ENCODE measurements at places on chromosomes 11 and 22.

DNA sequence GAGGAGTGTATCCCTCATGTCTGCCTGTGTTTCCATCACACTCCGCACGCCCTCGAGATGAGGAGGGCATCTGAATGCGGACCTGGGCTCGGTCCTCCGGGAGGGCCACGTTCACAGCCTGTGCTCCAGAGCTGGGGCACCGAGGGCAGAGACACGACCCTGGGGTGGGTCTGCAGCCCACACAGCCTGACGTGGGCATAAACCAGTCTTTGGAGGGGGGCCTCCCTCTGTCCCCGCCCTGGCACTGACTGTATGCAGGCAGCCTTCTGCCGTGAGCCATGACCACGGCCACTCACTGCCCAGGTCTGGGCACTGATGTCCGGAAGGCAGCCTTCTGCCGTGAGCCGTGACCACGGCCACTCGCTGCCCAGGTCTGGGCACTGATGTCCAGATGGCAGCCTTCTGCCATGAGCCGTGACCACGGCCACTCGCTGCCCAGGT is 1425.1 kb downstream of the BRD1 start:
- DNase-seq = no peak

GRCh38 chr11:126328938-126329643 is 25.2 kb downstream of the DCPS start:
- no peak for DNase-seq

DNA sequence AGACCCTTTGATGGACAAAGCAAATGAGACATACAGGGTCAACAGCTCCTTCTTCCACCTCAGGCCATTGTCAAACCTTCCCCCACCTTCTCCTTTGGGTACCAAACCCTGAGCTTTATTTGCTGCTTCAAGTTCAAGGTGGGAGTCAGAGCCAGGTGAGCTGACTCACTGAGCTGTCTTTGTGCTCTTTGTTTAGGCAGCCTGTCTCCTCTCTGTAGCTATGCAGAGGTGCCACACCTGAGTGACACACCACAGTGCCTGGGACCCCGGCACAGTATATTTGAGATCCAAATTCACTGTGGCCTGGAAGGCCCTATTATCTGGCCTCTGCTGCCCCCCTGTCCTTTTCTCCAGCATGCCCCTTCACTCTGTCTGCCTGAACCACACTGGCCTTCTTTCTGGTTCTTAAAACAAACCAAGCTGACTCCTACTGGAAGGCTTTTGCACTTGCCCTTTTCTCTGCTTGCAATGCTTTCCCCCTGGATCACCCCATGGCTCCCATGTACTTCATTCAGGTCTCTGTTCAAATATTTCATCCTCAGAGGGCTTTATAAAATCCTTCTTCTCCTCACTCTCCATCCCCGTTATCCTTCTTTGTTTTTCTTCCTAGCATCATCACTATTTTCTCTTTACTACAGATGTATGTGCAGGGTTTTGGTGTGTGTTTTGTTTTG is 16.1 kb downstream of the LMO2 start:
- DNase-seq = no peak

DNA sequence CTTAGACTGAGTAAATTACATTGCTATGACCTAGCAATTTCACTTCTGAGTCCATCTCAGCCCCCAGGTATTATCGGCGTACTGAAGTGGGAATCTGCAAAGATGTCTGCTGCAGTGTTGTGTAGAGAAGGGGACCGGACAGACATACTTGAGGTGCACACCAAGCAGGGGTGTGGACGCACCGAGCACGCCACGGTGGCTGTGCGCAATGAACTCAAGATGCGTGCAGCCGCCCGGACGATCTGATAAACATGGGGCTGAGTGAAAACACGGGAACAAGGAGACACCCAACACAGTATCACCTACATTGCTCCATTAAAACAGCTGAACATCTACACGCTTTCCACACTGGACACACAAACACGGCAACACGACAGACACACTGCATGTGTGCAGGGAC is 454.3 kb downstream of the OPCML start:
- DNase-seq = no peak

DNA sequence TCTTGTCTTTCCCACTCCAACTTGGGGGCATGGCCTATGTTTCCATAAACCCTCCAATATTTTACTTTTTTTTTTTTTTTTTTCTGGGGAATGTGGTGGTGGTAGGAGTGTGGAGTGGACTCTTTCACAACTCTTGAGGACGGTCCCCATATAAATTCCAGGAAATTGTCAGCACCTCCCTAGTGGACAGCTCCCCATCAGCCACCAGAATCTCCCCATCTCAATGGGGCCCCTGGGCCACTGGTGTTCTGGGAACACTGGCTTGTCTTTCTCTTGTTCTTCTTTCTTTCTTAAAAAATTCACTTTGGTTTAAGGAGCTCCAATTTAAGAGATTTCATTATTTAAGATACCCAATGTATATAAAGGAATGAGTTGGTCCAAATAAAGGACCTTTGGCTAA is 74.1 kb downstream of the ADM start:
- DNase-seq = no peak

- DNase-seq = no peak
Observed at GRCh38 chr22:20985720-20986119, 3.6 kb downstream of the LZTR1 start.

GRCh38 chr11:58919561-58919960 is 19.7 kb upstream of the GLYATL1 start:
- DNase-seq = no peak

DNA sequence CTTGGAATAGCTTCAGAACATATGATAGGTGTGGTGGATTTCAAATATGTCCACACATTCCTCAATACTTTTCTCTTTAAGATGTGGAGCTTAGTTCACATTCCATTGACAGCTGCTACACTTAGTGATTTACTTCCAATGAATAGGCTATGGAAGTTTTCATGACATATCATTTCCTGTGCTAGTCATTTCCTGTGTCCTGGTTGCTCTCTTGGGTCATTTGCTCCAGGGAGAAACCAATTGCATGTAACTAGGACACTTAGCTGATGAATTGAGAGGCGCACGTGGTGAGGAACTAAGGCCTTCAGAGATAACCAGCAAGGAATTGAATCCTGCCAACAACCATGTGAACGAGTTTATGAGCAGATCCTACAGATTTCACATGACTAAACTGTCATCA is 120.9 kb downstream of the SLC17A6 start:
- no peak for DNase-seq

GRCh38 chr11:107769189-107769588 is 57.3 kb upstream of the SLN start:
- DNase-seq = no peak

GRCh38 chr11:20342347-20343141 is 21.0 kb upstream of the HTATIP2 start:
- DNase-seq = no peak

DNA sequence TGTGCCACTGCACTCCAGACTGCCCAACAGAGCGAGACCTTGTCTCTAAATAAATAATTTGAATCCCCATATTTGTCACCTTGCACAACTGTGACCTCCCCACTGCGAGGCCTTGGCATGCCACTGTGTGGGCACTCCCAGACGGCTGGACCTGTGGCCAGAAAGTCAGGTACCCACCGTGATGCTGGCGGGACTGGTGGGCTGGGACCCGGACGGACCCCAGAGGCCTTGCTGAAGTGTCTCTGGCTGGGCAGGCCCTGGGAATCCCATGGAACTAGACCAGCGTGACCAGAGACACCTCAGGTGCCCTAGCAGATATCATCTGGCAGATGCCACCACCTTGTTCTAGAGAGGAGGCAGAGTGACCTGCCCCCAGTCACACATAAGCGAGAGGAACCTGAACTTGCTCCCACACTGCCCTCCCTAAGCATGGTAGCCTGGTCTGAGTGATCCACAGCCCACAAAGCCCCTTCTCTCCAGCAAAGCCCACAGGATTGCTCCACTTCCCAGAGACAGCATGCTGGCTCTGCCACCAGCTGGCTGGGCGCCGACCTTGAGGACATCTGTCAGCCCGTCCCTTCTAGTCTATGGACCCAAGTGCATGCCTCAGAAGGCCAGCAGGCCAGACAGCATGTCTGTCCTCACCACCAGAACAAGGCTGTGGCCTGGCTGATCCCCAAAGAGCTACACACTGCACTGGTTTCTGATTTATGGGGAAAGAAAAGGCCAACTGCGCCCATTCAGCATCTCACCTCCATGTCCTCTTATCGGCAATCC is 9.5 kb downstream of the MACROD1 start:
- no peak for DNase-seq

- DNase-seq = no peak
Observed at GRCh38 chr11:15941206-15941770, 415.1 kb downstream of the SOX6 start.

GRCh38 chr22:45036154-45036553 is 26.3 kb upstream of the PHF21B start:
- DNase-seq = no peak

DNA sequence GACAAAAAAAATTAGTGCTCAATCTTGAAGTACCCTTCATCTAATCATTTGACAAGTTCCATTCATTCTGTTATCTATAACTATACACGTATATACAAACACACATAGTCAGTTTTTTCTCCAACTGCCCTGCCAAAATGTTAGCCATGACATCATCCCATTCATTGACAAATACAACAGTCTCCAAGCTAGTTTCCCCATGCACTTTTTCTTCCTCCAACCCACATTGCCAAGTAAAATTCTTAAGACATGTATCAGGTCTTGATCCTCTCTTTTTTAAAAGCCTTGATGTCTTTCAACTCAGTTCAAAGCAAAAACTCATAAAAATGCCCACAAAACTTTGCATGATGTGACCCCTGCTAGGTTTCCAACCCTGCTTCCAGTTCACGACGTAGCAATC is 58.1 kb downstream of the DDI1 start:
- DNase-seq = no peak

GRCh38 chr11:107821199-107821927 is 37.2 kb downstream of the SLC35F2 start:
- no peak for DNase-seq

GRCh38 chr11:36037031-36037430 is 93.2 kb downstream of the LDLRAD3 start:
- DNase-seq = no peak
